ENCODE measurements at places on chromosomes 16 and 17.
A peak's percentile ranks its signal among the peaks of the same experiment; 100 is the strongest.

DNA sequence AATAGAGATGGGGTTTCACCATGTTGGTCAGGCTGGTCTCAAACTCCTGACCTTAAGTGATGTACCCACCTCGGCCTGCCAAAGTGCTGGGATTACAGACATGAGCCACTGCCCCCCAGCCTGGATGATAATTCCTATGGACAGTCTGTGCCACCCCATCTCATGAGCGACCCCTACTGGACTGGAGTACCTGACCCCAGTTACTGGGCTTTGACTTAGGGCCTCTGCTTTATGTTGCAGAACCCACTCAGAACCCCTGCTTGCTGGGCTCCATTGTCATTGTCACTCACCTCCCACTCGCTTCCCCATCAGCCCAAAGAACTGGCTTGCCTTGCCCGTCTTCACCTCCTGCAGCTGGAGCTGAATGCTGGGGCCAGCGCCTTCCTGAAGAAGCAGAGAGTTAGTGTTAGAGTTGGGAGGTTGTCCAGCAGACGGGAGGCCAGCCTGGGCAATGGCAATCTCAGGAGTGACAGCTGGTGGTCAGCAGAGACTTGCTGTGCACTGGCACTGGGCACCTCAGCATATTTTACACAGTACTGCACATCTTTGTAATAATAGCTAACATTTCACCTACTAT, 4.0 kb downstream of the TAC4 start:
- no peak for DNase-seq

GRCh38 chr16:62965831-62966230, 929.6 kb upstream of the CDH8 start:
- DNase-seq = no peak

GRCh38 chr17:54968988-54969332, 395 bp downstream of the STXBP4 start:
- DNase-seq = peak; percentile 31

- no peak for DNase-seq
Observed at GRCh38 chr17:55601874-55602364, 90.7 kb upstream of the SMIM36 start.

DNA sequence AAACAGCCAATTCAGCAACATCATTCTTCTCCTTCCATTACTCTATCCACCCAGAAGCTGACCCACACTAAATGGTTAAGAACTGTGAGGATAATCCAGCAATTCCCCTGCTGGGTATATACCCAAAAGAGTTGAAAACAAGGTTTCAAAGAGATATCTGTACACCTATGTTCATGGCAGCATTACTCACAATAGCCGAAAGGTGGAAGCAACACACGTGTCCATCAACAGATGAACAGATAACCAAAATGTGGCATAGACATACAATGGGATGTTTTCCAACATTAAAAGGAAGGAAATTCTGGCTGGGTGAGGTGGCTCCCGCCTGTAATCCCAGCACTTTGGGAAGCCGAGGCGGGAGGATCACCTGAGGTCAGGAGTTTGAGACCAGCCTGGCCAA, 19.9 kb downstream of the MIS12 start:
- no peak for DNase-seq

- no peak for DNase-seq
Observed at GRCh38 chr17:8074554-8074953, 13.0 kb downstream of the ALOX12B start.

- no peak for DNase-seq
Observed at GRCh38 chr16:80852261-80852872, 48.0 kb upstream of the CDYL2 start.

DNA sequence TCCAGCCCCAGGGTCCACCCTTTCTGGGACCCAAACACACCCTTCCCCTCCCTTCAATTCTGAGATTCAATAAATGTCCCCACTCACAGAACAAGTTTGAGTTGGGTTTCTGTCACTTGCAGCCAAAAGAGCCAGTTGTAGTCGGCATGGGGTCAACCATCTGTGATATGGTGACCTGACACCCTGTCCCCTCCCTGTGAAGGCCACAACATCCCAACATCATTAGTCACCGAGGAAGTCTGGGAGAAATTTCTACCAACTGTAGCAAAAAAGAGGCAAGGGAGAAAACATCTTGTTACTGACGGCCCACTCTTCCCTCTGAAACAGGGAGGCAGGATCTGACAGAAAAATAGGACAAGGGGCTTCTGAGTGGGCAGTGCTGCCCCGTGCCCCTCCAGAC, 638 bp upstream of the LYZL6 start:
- DNase-seq = no peak

DNA sequence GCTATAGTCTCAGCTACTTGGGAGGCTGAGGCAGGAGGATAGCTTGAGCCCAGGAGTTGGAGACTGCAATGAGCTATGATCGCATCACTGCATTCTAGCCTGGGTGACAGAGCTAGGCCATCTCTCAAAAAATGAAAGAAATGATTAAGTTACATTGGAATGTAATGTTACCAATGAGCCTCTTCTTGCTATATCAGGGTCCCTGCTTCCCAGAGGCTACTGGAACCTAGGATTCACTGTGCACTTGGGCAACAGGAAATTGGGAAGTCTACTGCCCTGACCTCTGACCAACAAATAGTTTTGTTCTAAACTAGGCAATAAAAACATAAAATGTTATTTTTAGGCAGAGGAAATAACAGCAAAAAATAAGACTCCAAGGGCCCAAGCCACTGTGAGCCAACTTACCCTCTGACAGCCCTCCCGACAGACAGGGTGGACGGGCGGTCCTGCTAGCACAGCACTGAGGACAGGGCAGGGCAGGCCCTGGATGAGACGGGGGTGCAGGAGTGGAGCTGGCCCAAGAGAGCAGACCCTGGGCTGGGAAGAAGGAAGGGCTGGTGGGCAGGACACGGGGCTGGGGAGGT, 27.5 kb downstream of the NSMCE1 start:
- DNase-seq = no peak

GRCh38 chr17:45016823-45017222, 34.6 kb downstream of the DCAKD start:
- DNase-seq = no peak

DNA sequence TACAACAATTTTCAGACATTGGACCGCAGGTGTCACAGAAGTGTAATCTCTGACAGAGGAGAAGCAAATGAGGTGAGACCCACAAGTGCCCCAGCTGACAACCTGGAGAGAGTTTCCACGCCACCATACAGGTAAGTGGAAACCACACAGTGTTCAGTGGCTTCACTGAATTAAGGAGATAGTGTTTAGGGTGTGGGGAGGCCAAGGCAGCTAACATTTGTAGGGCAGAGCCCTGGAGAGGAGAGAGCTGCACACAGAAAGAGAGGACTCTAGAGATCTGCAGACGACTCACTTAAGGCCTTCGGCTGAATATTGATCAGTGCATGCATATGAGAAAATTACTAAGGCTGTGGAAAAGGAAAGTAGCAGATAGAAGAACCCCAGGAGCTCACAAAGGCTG, 228.9 kb upstream of the TNRC6C start:
- DNase-seq = no peak

Measured in heart left ventricle (tissue), 16 donors.